ENCODE measurements at places on chromosomes 7 and 10.

GRCh38 chr7:139482662-139483466, 609 bp downstream of the KLRG2 start:
- no peak for DNase-seq

GRCh38 chr7:141225916-141226618, 152.2 kb downstream of the TMEM178B start:
- no peak for DNase-seq

DNA sequence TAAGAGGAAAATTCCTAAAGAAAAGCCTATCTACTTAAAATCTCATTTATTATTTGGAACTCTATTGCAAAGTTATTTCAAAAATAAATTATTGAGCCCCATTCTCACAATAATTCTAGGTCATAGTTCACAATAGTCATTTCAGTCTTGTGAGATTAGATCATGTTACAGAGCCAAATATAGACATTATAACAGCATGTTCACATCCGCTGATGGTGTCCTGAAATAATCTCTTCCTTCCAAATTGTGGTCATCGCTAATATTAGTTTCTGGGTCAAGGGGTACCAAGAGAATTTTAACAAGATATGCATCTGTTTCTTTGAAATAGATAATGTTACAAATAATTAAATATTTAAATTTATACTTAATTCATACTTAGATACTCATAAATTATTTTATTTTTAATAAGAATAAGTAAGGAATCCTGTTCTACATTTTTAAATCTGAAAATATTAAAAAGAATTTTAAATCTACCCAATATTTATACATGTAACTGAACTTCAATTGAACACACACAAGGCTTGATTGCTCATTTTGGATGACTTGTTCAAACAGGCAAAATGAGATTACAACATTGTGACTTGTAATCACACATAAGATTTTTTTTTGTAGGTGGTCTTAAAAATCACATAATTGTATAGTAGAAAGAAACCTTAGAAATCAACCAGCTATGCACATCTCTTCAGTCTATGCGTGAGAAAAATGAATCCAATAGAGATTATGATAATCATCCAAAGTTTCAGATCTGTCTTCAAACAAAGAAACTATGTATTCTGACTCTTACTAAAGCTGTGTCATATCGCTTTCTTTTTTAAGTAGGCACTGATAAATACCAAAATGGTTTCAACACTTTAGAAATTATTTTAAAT, 13.1 kb downstream of the GNAT3 start:
- DNase-seq = no peak

DNA sequence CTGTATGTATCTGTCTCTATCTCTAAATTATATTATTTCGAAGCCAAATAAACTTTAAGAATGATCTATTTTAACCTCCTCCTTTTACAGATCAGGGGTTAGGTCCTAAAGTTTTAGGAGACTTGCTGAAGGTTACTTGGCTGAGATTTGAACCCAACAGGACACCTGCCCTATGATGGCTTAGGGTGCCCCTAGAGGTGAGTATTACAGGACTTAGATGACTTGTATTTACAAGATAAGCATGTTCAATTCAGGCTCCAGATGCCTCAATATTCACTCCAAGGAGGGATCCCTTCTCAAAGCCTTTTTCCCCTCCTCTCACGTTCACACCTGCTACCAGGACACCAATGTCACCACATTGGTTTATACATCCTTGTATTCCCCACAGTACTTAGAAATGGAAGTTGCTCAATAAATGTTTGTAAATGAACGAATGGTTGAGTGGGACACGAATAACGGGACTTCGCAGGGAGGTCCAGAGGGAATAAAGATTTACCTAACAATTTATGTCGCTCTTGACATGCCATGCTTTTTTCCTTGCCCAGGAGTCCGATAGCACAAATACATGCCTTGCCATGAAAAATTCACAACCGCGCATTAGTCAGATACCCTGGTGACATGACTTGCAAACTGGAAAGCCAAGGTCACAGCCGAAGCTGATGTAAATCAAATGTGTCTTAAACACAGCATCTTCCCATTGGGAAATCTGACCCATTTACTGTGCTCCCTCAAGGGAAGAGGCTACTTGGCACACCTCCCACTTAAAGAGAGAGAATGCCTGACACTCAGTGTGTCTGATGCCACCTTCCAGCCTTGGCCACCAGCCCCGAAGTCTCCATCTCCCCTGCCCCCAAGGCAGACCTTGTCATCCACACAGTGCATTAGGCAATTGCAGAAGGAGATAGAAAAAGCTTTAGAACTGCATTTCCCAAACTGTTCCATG, 872.2 kb upstream of the AUTS2 start:
- DNase-seq = no peak

GRCh38 chr10:58994226-58995057, 182.0 kb upstream of the PHYHIPL start:
- no peak for DNase-seq

- no peak for DNase-seq
Observed at GRCh38 chr10:35228058-35228457, 101.4 kb downstream of the CREM start.

- no peak for DNase-seq
Observed at GRCh38 chr10:53765311-53765710, 992.7 kb upstream of the MBL2 start.

DNA sequence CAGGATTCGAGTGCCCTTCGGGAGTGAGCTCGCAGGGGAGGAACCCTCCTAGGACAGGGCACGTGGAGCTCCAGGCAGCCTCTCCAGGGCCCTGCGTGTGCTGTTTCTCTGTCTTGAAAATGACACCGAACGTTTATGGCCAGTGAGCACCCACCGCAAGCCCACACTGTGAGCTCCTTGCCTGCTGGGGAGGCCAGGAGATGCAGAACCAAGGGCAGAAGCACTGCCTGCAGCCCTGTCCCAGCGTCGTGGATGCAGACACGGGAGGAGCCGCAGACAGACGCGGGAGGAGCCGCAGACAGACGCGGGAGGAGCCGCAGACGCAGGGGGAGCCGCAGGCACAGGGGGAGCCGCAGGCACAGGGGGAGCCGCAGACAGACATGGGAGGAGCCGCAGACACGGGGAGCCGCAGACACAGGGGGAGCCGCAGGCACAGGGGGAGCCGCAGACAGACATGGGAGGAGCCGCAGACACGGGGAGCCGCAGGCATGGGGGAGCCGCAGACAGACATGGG, 314.4 kb downstream of the PTPRN2 start:
- no peak for DNase-seq

DNA sequence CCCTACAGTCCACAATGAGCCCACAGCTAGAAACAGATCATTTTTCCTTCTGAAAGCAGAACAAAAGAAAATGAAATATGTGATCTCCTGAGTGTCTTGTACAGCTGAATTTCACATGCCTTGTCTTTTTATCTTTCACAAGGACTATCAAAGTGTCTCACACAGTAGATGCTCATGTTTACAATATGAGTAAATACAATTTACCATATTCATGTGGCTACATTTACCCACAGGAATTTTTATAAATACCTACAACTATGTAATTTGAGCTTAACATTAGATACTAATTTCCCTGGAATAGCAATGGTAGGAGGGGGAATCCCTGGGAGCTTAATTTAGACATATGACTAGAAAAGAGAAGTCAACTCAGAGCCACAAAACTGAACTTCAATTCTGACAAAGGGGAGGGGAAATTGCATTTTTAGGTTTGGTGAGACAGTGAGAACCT, 186.2 kb downstream of the MACC1 start:
- no peak for DNase-seq

DNA sequence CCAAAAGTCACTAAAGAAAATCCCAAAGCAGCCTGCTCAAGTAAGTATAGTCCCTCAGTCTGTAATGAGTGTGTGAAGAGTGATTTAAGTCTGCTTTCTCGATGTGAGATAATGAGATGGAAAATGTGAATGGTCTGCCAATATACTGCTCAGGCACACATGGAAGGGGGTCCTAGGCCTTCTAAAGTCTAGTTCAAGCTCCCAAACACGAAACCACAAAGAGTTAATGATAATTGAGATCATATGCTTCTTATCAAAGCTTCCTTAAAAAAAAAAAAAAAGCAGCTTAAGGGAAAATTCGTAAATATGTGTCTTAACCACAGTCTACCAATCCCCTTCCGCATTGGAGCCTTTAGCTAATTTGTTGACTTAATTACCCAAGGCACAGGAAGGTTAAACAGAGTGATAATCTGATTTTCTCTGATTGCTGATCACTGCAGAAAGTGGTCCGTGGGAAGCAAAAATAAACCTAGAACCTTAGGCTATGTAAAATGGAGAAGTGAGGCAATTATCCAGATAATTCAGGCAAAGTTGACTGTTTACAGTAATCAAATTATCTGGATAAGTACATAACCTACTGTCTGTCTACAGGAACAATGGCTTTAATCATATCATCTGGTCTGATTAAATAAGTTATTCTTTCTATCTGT, 172.9 kb downstream of the MBL2 start:
- no peak for DNase-seq

DNA sequence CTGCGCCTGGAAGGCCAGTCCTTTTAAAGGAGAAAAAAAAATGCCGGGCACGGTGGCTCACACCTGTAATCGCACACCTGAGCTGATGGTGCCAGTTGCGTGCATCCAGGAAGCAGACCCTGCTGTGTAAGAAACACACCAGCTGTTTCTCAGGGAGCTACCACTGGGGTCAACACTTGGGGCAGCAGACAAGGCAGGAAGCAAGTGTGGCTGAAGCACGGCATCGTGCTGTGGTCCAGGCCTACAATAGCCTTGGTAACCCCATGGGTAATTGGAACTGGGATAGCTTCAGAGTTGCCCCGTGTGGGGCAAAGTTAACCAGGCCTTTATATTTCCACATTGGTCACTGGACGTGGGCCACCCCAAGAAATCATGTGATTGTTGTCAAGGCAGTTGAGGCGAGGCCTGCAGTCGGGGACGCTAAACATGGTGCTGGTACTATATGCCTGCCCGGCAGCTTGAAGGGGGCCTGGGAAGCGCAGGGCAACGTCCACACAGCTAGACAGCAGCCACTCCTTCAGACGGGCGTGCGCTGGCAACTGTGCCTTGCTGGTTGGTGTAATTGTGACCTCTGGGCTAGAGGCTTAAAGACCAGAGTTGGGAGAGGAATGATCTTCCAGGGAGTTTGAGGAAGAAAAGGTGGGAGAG, 2.5 kb upstream of the TACR2 start:
- DNase-seq = no peak

GRCh38 chr10:121436630-121437341, 161.5 kb downstream of the FGFR2 start:
- no peak for DNase-seq

DNA sequence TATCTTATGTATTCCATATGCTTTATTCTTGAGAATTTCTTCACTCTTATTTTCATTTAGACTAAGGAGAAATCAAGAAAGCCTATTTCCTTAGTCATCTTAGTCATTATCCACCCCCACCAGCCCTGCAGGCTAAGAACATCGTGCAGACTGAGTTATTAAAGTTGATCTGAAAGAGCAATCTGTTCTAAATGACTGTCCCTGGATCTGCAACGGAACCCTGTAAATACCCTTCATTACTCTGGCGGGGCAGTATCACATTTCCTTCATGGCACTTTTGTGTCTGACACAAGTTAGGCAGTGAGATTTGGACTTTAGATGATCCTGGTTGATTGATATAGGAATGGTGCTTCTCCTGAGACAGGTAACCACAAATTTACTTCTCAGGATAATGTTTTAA, 3.5 kb upstream of the MYPN start:
- DNase-seq = no peak

Data from Jurkat, Clone E6-1 (cell line).